ENCODE measurements at places on chromosomes 13 and 19. TPM values are rescaled to one million over a fixed set of nuclear protein-coding genes. Genes with fewer than 3 reads are reported as not detected.

The ZNF429 gene
- 6.6 TPM for total RNA-seq

The ZNF345 gene
- total RNA-seq: 0.96 TPM

The KLK12 gene
- total RNA-seq: not detected

The RASGRP4 gene
- total RNA-seq: not detected

The PNPLA6 gene
- 86.0 TPM for total RNA-seq

- no peak for DNase-seq
Measured at GRCh38 chr19:35080613-35081170, 34.9 kb upstream of the FXYD3 start.

DNA sequence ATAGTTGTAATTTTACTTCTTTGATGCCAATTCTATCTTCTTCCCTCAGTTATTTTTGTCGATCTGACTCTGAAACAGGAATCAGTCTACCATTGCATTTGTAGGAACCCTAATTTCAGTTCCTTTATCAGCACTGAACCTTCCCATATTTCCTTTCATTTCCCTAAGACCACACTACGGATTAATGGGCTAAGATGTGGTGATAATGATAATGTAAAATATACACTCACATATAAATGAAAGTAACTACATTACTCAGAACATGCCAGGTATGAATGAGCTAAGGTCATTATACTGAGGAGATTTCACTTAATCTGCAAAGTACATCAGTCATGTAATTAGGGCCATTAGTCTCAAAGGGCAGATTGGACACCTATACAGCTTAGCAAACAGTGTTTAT is 60.2 kb upstream of the RFC3 start:
- no peak for DNase-seq

GRCh38 chr13:54210397-54211049 is 1181.9 kb downstream of the OLFM4 start:
- peak; percentile 1 for DNase-seq

GRCh38 chr19:53183146-53183764 is 9.9 kb downstream of the ZNF665 start:
- DNase-seq: peak; percentile 80

GRCh38 chr13:95176611-95177259 is 124.5 kb downstream of the ABCC4 start:
- no peak for DNase-seq

DNA sequence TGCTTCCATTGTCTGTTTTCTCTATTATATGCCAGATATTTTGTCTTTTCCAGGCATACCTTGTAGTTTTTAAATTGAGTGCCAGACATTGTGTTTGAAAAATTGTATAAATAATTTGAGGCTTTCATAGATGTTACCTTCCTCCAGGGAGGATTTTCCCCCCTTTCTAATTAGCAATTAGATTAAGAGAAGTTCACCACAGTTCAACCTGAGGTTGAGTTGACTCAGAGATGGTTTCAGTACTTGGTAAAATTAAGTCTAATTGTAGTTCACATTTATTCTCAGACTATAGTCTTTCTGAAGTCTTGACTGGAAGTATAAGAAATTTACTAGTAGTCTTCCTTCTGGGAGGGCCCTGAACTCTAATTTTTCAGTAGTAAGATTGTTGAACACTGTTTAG is 104.1 kb upstream of the SCEL start:
- no peak for DNase-seq

- no peak for DNase-seq
Measured at GRCh38 chr19:58007285-58007684, 4.7 kb upstream of the ZNF606 start.

GRCh38 chr19:46221981-46222610 is 7.4 kb upstream of the IGFL1 start:
- peak; percentile 89 for DNase-seq

DNA sequence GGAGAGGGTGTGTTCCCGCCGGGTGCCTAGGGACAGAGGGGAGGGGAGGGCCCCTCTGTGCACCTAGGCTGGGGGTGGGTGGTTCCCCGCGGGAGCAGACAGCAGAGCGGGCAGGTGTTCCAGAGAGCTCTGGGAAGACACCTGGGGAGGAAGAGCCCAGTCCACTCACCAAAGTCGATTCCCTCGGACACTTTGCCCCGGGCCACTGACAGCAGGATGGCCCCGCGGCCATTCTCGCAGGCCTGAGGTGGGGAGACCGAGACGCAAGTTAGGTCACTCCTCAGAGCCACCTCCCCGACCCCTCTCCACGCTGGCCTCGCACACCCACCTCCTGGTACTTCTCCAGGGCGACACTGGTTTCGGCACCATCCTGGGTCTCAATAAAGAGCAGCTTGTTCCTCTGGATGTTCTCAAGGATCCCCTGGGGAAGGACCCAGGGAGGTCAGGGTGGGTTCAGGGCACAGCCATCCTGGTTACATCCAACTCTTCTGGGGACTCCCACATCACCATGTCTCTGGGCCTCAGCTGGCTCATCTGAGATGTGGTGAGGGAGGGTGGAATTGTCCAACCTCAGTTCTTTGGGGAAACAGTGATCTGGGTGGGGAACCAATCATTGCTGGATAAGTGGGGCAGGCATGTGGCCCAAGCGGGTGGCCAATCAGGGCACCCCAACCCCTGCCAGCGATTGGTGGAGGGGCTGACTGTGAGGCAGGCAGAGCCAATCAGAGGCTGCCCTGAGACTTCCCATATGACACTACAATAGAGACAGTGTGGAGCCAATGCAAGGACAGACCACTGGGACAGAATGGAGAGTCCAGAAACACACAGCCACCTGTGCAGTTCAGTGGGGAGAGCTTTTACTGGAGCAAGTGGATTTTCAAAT is 12.6 kb downstream of the KLC3 start:
- no peak for DNase-seq

DNA sequence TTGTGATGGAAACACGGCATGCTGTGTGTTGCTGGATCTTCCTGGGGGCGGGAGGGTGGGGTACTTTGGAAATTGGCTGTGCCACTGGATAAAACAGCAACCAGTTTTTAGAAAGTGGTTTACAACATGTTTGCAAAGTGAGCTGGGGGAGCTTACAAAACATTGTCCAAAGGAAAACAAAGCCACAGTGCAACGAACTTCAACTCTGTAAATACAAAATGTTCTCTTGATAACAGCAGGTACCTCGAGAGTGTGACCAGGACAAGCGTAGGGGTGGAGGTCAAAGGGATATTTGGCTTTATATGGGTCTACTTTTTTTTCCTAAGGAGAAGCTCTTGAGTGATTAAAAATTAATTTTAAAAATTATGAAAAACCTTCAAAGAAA is 2.5 kb downstream of the IGSF23 start:
- DNase-seq: no peak

GRCh38 chr13:99812625-99813024 is 158.9 kb downstream of the ZIC5 start:
- DNase-seq: peak; percentile 93
